ENCODE measurements at places on chromosomes 13 and 19.

DNA sequence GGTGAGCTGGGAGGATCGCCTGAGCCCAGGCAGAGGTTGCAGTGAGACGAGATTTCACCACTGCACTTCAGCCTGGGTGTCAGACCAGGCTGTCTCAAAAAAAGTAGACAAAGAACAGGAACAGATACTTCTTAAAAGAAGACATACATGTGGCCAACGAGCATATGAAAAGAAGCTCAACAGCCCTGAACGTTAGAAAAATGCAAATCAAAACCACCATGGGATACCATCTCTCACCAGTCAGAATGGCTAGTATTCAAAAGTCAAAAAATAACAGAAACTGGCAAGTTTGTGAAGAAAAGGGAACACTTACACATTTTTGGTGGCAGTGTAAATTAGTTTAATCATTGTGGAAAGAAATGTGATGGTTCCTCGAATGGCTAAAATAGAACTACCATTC is 3.0 kb upstream of the LGALS14 start:
- DNase-seq, result no peak

GRCh38 chr13:45219938-45220375 is 19.1 kb upstream of the KCTD4 start:
- DNase-seq, result no peak

DNA sequence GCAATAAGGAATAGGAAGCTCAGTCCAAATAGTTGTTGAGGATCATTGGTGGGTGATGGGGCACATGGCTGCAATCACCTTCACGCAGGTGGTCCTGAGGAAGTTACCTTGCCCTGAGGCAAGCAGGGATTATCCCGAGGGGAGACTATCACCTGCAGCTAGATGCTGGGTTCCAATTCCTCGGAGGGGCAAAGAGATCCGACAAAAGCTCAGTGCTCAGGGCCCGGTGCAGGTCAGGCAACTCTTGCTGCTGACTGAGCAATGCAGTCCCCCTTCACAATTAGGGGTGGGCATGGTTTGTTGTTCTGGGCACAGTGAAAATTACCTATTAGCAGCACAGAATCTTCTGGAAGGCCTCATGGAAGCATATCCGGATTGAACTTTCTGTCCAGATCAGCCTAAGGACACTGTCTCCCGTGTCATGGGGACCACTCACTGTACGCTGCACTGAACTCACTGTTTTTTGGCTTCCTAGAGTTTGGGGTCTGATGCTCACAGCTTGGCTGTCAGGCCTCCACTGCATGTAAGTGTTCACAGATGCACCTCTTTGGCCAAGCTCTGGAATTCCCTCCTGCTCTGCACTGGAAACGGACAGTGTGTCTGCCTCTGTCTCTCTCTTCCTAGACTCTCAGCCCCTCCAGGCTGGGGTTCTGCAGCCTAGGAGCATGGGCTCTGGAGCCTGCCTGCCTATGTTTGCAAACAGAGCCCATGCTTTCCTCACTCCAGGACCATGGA is 372.7 kb downstream of the ZNF536 start:
- DNase-seq, result no peak

GRCh38 chr13:34591129-34591528 is 350.9 kb upstream of the NBEA start:
- peak; percentile 2 for DNase-seq

- DNase-seq, result no peak
Measured at GRCh38 chr13:28641600-28641926, 17.4 kb upstream of the POMP start.

- no peak for DNase-seq
Measured at GRCh38 chr19:42547929-42548328, 19.6 kb upstream of the CEACAM1 start.

All from NCI-H446 treated with DMSO at 0.1 percent for 48 hours (cell line).